ENCODE measurements at places on chromosomes 6 and 20.
A peak's percentile ranks its signal among the peaks of the same experiment; 100 is the strongest.

- no peak for DNase-seq
Measured at GRCh38 chr20:38812182-38812581, 6.7 kb downstream of the PPP1R16B start.

- DNase-seq: no peak
Measured at GRCh38 chr6:43436577-43437282, 9.4 kb downstream of the ABCC10 start.

GRCh38 chr6:41716516-41717391, 18.7 kb downstream of the TFEB start:
- DNase-seq: no peak

DNA sequence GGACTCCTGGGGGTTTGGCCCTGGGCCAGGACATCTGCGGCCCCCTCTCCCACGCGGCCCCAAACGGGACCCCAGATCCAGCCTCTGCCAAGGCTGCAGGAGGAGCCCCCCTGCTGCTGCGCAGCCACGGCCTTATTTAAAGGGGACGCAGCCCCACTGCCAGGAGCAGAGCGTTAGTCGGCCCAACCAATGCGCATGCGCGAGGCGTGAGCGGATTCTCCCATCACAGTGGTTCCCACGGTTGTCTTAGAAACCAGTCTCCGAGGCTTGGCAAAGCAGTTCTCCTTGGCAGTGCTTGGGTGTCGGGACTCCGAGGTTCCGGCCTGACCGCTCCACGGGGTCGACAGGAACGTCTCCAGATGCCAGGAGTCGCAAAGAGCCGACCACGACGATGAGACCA, 288.3 kb upstream of the ZNF337 start:
- DNase-seq: peak; percentile 38

- DNase-seq: no peak
Measured at GRCh38 chr20:5180421-5180820, 53.6 kb downstream of the CDS2 start.

DNA sequence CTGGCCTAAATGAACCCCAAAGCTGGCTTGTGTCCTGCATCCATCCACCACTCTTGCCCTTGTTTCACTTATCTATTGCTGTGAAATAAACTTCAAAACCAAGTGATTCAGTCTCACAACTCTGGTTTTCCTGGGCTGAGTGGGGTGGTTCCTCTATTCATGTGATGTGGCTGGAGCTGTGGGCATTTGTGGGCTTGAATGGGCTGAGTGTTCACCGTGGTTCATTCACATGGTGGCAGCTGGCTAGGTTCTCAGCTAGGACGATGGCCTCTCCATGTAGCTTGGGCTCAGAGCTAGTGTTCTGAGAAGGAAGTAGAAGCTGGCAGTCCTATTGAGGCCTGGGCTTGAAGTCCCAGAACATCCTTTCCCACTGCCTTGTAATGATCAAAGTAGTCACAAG, 30.4 kb downstream of the FKBP1A start:
- no peak for DNase-seq

GRCh38 chr20:52490711-52491430, 299.3 kb upstream of the ZFP64 start:
- DNase-seq: no peak

- DNase-seq: no peak
Measured at GRCh38 chr20:35299780-35300179, 7.6 kb upstream of the FAM83C start.

DNA sequence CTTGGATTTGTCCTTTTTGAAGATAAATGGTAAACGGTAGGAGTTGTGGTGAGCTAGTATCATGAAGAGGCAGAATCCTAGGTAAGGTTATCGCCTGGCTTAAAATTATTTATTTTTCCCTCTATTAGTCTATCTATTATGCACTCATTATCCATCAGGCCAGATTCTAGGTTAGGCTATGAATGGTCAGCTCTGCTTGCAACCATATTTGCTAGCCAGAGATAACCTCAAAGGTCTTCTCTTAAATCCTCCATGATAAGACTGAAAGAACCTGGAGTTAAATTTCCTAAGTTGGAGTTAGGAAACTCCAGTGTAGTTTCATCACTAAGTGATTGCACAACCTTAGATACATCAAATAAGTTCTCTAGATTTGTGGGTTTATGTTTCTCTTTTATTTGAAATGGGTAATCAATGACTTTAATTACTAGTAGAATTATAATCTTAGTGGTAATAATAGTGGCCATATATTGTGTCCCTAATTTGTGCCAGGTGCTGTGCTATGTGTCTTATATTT, 302.1 kb upstream of the RUNX2 start:
- DNase-seq: no peak

GRCh38 chr6:105492706-105493673, 90.1 kb upstream of the PREP start:
- DNase-seq: no peak

GRCh38 chr20:37749620-37750403, 56.0 kb downstream of the CTNNBL1 start:
- DNase-seq: no peak

Data from GOT3 (cell line).